ENCODE measurements at places on chromosomes 2 and 18. TPM values are rescaled to one million over a fixed set of nuclear protein-coding genes. Genes with fewer than 3 reads are reported as not detected.

ARHGAP28 gene
- total RNA-seq = 84.0 TPM

COLEC11 gene
- 2.9 TPM for total RNA-seq

LOXHD1 gene
- total RNA-seq = 1.2 TPM

ADAM17 gene
- total RNA-seq = 40.0 TPM

MYO5B gene
- total RNA-seq = 8.8 TPM

PREB gene
- total RNA-seq = 20.5 TPM

ACADL gene
- 4.9 TPM for total RNA-seq

CIAO1 gene
- 52.4 TPM for total RNA-seq

AKAIN1 gene
- total RNA-seq = not detected

PLA2R1 gene
- total RNA-seq = 17.9 TPM

All from urinary bladder (tissue), 4 donors.